ENCODE measurements at places on chromosomes 1 and 21.

DNA sequence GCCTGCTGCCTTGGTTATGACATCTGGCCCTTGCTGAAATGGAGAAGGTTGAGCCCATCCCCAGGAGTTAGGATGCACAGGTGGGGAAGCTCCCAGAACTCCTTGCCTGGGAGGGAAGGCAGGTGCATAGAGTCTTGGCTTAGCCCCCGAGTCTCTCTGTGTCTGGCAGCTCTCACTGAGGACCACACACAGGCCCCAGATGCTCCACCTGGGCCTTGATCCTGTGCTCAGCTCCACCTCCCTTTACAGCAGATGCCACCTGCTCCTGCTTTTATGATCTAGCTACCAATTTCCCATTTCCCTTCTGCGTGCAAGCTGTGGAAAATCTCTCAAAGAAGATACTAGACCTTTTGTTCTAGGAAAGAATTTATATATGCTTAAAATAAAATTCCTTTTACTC, 28.8 kb upstream of the KCNJ6 start:
- no peak for DNase-seq

DNA sequence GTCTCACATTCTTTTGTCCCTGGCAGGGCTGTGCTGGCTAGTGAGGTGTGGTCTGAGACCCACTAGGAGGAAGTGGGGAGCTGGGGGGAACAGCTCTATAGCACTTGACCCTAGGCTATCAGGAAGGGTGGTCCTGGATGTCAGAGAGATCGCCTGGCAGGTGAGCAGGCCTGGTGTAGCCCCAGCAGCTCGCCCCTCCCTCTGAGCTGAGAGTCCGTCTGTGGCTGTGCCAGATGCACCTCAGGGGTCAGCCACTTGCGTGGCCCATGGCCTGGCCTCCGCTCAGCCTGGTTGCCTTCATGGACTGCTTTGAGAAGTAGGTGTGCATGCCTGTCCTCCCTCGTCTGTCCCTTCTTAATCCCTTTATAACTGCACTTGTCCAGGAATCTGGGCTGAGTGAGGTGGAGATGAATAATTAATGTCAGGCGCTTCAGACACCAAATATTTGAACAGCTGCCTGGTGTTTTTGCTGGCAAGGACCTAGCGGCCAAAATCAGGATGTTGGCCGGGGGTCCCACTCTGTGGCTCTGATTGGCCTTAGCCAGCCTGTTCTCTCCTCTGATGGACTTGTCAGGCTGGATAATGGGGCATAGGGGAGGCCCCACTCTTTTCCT, 30.5 kb downstream of the TMEM53 start:
- DNase-seq = no peak

- DNase-seq = no peak
Measured at GRCh38 chr1:111483876-111484275, 10.1 kb downstream of the C1orf162 start.

GRCh38 chr1:37797750-37798345, 4.2 kb downstream of the MANEAL start:
- DNase-seq = peak; percentile 51

DNA sequence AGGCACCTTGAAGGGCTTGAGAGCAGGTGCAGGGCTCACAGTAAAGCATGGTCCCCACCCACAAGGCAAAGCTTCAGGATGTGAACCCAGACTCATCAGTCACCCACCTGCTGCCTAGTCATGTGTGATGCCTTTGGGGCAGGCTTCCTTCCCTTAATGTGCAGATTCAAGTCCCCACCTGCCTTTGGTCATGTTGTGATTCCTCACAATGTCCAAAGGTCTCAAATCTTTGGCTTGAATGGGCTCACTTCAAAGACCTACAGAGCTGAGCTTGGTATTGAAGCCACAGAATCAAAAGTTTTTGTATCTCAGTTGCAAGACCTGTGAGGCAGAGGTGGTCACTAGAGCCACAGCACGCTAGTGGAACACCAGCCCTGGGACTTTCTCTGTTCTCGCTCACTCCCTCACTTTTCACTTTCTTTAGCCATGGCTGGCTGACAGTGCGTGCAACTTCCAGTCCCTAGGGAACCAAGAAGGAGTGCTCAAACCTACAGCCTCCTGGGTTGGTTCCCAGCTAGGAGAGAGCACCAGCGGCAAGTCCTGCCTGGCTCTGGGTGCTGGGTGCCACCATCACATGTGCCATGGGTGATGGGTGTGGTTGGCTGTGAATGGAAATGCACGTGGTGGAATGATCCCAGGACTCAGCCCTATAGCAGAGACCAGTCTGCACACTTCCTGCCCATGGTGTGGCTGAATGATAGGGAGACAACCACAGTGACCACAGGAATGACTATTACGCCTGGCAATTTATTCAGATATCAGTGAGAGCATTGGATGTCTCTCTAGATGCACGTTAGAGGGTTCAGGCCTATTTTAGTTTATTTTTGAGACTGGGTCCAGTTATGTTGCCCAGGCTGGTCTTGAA, 26.4 kb upstream of the CLIC6 start:
- peak; percentile 55 for DNase-seq
